ENCODE measurements at places on chromosomes 6 and 20.

GRCh38 chr6:45554591-45554990, 176.9 kb upstream of the SUPT3H start:
- no peak for DNase-seq

DNA sequence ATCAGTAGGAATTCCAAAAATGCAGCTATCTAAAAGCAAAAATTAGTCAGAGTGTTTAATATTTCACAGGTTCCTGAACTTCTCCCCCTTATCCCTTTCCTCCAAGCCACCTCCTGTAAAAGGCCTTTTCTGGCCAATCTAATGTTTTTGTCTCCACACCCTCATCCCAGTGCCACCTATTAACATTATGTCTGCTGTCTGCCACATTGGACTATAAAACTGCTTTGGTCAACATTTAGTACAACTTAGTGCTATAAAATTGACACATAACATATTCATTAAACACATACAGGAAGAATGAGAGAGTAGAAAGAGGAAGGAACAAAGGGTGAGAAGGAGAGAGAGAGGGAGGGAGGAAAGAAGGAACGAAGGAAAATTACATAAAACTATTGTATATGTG, 47.7 kb downstream of the MMUT start:
- no peak for DNase-seq

DNA sequence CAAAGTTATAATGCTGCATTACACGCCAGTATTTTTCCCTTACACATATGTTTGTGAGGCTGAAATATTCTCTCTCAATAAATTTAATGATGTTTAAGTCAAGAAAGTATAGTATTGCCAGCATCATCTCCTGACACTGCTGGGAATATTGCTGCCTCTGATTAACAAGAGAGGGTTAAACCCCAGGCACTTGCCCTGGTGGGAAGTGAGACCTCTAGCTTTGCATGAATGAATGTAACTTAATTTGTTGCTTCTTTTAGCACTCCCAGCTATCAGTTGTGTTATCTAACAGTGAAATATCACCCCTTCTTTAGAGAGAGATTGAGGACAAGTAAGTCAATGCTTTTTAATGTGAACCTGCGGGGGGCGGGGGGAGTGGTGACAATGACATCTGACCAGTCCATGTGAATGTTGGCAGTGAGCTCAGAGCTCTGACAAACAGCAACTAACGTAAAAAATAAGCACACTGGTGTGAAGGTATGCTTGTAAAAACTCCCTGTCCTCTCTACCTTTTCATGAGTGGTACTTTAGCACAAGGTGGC, 9.8 kb downstream of the FOXA2 start:
- no peak for DNase-seq

- DNase-seq: no peak
Observed at GRCh38 chr20:50498071-50498776, 12.0 kb upstream of the PTPN1 start.

GRCh38 chr6:77415706-77416105, 47.6 kb downstream of the HTR1B start:
- no peak for DNase-seq

- no peak for DNase-seq
Observed at GRCh38 chr6:163543321-163543720, 128.8 kb downstream of the QKI start.

DNA sequence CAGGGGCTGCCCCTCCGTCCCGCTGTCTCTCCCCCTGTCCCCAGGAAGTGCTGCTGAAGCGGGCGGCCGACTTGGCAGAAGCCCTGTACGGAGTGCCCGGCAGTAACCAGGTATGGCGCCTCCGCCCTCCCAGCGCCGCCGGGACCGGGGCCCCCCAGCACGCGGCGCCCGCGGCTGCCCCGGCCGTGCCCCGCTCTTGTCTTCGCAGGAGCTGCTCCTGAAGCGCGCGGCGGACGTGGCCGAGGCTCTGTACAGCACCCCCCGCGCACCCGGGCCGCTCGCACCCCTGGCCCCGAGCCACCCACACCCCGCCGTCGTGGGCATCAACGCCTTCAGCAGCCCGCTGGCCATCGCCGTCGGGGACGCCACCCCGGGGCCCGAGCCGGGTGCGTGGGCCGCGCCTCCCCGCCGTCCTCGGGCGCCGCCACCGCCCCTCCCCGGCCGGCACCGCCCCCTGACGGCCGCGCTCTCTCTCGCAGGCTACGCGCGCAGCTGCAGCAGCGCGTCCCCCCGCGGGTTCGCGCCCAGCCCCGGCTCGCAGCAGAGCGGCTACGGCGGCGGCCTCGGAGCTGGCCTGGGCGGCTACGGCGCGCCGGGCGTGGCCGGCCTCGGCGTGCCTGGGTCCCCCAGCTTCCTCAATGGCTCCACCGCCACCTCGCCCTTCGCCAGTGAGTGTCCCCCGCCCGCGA, 48.4 kb downstream of the CPXM1 start:
- peak; percentile 70 for DNase-seq

DNA sequence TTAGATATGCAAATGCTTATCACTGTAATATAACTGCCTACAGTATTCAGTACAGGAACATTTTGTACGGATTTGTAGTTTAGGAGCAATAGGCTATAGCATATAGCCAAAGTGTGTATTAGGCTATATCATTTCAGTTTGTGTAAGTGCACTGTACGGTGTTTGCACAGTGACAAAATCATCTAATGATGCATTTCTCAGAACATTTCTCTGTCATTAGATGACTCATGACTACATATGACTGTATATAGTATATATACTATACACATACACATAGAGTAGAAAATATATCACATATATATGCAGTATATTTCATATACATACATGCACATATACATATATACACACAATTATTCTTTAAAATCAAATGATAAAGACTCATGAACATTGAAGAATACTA, 158.4 kb downstream of the PTCHD4 start:
- no peak for DNase-seq

GRCh38 chr6:135810486-135810885, 41.0 kb upstream of the PDE7B start:
- DNase-seq: no peak

DNA sequence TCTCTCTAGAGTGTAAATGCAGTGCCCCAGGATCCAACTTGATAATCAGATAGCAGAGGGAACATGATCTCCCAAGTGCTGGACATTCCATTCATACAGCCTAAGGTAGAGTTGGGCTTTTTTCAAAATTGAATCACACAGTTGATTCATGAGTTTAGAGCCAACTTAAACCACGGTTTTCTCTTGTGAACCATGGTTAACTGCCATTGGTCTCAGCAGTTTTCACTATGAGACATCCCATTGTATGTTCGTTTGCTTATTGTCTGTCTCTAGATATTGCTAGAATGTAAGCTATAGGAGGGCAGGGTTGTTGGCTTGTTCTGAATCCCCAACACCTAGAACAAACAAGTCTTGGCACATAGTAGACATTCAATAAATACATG, 37.2 kb upstream of the TAF8 start:
- no peak for DNase-seq

- peak; percentile 74 for DNase-seq
Observed at GRCh38 chr20:3101737-3102574, 17.4 kb upstream of the AVP start.

DNA sequence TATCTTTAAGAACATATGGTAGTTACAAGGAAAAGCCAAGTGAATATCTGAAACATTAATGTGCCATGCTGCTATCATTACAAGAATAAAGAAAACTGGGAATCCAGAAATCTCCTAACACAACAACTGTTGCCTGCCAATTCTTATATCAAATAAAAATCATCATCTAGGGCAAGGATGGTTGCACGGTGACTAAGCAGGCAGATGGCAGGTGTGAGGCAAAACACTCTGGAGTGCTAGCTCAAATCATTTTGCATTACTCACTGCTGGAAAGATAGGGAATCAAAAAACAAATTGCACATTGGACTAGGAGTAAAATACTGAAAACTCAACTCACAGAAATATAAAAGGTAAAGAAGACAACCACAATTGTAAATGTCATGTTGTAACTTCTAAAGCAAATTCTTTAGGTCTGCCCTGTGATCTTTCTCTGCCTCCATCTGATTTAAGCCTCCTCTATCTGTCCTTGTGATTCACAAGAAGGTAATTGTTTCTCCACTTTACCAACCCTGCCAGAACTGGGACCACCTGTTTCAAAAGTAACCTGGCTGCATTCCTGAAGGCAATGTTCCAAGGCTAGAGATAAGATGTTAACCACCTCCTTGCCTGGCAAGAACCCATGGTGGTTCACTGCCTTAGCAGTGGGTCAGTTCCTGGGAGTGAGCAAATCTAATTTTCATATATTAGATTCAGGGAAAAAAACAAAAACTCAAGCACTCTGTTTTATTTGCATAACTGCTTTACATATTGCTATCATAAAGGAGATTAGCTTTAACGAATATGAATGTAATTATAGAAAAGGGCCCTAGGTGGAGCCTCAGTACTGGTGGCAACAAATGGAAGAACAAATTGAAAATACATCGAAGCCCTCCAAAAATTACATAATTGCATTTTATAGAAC, 33.1 kb upstream of the LCA5 start:
- peak; percentile 8 for DNase-seq

DNA sequence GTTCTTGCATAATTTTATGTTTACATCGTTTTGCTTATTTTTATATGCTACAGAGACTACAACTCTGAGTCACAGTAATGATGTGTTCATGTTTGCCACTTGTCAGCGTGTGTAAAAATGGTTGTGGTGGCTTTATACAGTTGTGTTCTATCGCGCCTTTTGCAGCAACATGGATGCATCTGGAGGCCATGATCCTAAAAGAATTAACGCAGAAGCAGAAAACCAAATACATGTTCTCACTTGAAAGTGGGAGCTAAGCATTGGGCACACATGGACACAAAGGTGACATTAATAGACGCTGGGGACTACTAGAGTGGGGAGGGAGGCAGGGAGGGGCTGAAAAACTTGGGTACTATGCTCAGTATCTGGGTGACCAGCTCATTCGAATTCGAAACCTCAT, 996 bp upstream of the SEC23B start:
- DNase-seq: peak; percentile 20
